ENCODE measurements at places on chromosomes 5 and 9. TPM values are rescaled to one million over a fixed set of nuclear protein-coding genes. Genes with fewer than 3 reads are reported as not detected.

DNA sequence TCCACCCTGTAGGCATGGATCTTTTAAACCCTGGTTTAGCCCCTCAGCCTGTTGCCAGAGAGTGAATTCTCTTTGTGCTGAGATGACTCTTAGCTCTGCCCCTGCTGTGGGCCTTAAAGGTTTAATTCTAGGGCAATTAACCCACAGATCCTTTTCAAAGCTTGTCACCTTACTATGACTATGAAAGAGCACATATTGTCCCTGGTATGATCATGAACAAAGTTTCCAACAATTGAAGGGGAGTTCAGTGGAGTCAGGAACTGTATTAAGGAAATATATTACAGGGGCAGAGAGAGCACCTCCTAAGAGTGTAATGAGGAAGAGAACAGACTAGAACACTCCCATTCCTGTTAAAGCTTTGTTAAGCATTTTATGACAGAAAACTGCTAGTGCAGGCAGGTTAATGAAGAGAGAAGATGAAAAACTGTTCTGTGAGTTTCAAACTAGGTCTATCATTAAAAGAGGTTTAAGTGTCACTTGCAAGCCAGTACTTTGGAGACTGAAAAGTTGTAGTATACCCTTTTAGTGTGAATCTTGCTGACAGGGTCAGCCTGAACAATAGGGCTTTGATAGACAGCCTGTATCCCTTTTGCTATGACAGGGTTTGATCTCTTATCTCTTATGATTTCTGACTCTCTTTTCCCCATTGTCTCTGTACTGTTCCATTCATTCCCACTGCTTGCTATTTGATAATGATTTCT lies 104.2 kb upstream of the ELL2 start:
- no peak for DNase-seq

DNA sequence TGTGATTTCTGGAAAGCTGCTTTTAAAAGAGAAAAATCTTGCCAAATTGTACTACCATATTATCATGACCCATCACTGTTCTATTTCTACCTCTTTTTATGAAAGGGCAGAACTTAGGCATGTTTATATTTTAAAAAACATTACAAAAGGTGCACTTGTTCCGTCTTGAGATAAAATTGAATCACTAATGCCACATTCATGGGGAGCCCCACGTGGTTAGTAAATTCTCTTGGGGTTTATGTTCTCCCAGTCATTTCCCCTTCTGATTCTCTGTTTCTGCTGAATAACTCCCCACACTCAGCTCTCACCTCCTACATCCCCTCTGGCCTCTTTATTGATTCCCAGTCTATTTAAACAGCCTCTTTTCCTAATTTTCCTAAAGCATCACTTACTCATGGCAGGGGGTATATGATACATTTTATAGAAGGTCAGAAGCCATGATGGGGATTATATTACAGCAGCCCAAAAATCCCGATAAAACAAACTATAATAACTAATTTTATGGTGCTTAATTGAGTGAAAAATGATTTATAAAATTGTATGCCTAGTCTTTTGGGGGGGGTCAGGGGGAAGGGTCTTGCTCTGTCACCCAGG lies 19.7 kb upstream of the VLDLR start:
- DNase-seq = no peak

GRCh38 chr9:4987961-4988421 lies 2.9 kb downstream of the JAK2 start:
- no peak for DNase-seq

DNA sequence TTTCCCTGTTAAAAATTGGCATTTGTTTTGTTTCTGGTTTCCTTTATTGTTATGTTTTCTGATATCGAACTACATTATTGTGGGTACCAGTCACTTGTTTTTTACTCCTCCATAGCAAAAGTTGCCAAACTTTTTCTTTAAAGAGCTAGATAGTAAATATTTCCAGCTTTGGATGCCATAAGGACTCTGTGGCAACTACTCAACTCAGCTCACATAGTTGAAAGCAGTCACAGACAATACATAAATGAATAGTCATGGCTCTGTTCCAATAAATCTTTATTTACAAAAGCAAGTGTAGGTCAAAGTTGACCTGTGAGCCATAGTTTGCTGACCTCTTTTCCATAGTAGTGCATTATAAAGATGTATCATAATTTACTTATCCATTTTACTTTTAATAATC lies 305.0 kb downstream of the RASEF start:
- DNase-seq = no peak

DNA sequence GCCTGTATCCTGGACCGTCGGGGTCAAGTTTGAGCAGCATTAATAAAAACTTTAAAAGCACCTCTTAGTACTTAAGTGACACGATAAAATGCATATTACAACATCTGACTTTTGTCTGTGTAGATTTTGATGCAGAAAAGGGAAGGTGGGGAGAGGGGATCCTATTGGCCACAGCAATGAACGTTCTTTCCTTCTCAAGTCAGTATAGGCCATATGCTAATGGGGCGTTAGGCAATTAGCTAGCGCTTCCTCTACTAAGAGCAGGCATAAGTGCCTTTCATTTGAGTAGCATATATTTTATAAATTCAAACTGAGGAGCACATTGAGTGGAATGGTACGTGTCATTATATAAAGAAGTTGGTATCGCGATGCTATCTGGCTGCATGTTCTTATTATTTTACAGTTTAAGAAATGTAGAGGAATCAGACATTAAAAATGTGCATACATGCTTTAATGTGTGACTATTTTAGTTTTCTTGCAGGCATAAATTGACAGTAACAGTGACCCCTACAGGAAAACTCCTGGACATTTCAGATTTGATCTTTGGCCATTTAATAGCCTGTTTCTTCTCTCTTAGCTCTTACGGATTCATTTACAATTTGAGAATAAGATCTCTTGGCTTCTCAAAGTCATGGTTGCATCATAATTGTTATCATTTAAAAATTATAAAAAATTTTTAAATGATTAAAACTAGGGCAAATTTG lies 1.1 kb upstream of the GNA14 start:
- DNase-seq = no peak

The EMB gene
- total RNA-seq = 3.5 TPM
